ENCODE measurements at places on chromosomes 5 and 9.
A peak's percentile ranks its signal among the peaks of the same experiment; 100 is the strongest.

DNA sequence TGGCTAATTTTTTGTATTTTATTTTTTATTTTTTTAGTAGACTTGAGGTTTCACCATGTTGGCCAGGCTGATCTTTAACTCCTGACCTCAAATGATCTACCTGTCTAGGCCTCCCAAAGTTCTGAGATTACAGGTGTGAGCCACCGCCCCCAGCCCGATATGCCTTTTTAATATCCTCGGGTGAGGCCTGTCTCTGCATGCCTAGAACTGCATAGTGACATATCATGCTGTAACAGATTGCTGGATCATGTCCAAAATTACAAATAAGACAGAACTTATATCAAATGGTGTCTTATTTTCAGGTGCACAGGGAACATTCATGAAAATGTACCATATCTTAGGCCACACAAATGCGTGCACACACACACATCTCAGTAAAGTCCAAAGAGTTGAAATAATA, 39.1 kb upstream of the PJA2 start:
- DNase-seq, result no peak

GRCh38 chr5:153517241-153517611, 26.8 kb downstream of the GRIA1 start:
- DNase-seq, result no peak

DNA sequence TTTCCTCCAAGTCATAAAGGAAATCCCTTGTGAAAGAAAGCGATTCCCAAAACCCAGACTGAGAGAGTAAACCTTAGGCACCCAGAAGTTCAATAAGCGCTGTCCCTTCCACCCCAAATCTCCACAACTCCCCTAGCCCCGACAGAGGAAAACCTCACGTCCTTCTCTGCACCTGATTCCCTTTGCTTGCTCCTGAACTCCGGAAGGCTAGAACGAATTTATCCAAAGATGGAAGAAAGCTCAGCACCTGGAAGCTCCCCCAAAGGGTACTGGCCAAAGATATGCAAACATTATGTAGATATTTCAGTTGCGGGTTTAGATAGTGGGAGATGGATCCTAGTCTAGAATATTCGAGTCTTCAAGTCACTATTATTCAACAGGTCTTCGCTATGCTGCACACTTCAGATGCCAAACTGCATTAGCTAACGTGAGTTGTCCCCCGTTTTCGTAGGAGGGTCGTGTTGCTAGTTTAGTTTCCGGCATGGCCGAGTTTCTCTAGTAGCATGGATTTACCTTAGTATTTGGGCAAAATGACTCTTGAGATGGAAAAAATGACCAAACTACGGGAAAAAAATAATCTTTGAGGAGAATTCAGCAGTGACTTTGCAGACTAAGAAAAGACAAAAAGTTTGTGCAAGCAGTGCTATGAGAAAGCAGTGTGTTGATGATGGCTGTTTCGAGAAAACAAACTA, 27.7 kb downstream of the NR2F1 start:
- DNase-seq, result no peak

- no peak for DNase-seq
Observed at GRCh38 chr5:140632366-140633020, 482 bp downstream of the CD14 start.

DNA sequence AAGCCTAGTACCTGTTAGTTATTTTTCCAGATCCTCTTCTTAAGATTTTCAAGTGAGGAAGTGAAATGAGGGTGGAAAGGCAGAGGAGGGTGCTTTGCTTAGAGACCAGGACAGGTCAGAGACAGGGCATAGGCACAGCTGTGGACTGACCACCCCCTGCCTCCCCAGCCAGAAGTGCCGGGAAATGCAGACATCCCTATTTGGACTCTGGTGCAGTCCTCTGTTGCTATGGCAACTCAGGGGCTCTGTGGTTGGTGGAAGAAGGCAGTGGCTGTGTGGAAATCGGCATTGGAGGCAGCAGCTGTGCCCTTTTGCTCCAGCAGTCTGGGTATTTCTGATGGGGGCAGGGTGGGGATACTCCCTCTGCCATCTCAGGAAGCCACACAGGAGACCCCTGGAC, 43.3 kb upstream of the NDFIP1 start:
- no peak for DNase-seq

DNA sequence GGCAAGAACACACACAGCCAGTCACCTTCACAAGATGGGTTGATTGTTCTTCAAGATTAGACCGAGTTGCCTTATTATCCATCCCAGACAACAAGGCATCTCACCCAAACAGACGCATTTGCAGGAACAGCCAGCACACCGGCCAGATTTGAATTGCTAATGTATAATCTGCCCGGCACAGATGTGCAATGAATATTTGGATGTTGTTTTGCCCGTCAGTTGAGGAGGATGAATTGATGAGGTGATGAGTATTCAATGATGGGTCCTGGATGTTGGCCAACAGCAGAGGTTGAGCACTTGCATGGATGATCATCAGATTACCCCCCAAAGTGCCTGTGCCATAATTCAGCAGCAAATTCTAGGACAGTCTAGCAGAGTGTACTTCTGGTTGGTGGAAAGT, 20.1 kb downstream of the ALG2 start:
- DNase-seq, result no peak

DNA sequence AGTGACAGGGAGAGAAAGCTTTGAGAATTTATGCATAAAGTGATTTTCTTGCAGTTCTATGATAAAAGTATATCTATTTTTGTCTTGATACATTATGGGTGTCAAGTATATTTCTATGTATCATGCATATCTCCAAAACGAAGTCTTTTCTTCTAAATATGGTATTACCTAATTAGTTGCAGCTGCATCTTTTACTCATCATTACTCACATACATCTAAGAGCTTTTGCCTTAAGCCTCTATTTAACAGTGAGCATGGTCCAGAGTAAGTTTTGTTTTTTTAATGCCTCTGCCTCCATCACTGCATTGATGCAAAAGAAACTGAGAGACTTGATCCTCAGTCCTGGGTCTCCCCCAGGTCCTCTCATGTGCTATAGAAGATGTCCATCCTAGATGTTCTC, 40.0 kb upstream of the SMC5 start:
- no peak for DNase-seq

DNA sequence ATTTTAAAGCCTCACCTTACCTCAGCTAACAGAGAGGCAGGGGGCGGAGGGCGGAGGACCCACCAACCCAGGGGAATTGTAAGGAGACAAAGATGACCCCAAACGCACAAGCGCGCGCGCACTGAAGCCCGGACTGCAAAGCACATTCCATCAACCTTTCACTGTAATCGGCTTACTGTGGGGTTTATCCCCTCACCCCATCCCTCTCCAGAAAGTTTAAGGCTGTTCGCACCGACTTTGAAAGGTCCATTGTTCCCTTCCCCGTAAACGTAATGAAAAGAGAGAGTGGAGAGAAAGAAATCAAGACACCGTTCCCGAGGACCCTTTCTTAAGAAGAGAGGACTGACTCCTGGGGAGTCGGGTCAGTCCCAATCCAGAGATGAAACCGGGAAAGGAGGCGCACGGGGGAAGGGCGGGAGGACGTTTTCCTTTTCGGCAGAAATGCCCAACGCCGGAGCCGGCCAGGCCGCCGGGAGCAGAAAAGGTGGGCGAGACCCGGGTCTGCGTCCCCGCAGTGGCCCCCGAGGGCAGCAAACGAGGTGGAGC, 464 bp downstream of the CEMIP2 start:
- DNase-seq, result no peak

- no peak for DNase-seq
Observed at GRCh38 chr9:104177003-104177611, 83.0 kb downstream of the SMC2 start.

DNA sequence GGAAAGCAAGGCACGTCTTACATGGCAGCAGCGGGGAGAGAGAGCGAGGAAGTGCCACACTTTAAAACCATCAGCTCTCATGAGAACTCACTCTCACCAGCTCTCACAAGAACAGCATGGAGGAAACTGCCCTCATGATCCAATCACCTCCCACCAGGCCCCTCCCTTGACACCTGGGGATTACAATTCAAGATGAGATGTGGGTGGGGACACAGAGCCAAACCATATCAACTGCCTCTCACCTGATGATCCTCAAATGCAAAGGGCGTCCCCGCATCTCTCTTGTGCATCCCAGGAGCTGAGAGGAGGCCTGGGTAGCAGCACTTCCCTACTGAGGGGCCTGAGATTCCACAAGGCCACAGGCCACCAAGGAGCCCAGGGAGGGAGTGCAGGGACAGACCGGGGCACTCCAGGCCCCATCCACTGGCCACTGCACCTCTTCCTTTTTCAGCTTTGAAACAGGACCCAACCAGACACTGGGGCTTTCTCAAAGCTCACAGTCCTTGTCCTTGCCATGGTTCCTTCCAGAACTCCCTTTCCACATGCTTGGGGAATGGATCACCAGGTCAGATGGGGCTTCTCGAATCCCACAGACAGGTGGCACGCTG, 54.5 kb upstream of the IL17B start:
- DNase-seq, result no peak

- no peak for DNase-seq
Observed at GRCh38 chr5:17022296-17022695, 86.2 kb upstream of the MYO10 start.

- no peak for DNase-seq
Observed at GRCh38 chr5:133589286-133589685, 23.1 kb downstream of the FSTL4 start.

- DNase-seq, result no peak
Observed at GRCh38 chr9:34823778-34824177, 113.8 kb upstream of the CCL21 start.

GRCh38 chr9:130448035-130448624, 3.4 kb downstream of the ASS1 start:
- DNase-seq, result no peak

GRCh38 chr9:79196606-79197005, 375.2 kb upstream of the TLE4 start:
- no peak for DNase-seq

DNA sequence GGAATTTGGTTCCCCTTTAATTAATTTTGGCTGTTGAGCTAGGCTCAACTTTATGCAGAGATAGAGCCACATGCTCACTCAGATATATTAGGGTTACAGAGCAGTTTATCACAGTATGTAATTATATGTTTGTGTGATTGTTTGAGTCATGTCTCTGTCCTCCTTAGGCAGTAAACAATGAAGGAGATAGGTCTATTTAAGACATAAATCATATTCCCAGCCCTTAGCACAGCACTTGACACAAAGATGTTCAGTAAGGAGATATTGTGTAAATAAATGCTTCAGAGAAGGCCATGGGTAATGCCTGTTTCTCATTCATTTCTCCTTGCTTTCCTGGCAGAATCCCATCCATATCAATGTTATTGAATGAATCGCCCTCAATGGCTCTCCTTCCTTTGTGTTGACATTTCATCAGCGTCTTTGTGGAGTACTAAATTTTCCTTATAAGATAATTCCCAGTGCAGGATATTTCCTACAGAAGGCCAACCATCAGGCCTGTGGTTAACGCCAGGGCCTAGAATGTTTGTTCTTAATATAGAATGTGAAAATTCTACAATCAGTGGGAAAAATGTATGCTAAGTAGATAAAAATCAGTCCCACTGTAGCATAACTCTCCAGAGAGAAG, 408.0 kb downstream of the EBF1 start:
- peak; percentile 70 for DNase-seq

DNA sequence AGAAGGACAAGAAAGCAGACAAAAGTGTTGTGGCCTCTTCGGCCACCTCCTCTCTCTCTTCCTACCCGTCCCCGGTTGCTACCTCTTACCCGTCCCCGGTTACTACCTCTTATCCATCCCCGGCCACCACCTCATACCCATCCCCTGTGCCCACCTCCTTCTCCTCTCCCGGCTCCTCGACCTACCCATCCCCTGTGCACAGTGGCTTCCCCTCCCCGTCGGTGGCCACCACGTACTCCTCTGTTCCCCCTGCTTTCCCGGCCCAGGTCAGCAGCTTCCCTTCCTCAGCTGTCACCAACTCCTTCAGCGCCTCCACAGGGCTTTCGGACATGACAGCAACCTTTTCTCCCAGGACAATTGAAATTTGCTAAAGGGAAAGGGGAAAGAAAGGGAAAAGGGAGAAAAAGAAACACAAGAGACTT, 2.4 kb downstream of the EGR1 start:
- no peak for DNase-seq

Data from NCI-H187 treated with DMSO at 0.1 percent for 48 hours (cell line).